Naive thymus-derived CD4-positive, alpha-beta T cell (primary cell): ENCODE measurements at places on chromosomes 2 and 18.

DNA sequence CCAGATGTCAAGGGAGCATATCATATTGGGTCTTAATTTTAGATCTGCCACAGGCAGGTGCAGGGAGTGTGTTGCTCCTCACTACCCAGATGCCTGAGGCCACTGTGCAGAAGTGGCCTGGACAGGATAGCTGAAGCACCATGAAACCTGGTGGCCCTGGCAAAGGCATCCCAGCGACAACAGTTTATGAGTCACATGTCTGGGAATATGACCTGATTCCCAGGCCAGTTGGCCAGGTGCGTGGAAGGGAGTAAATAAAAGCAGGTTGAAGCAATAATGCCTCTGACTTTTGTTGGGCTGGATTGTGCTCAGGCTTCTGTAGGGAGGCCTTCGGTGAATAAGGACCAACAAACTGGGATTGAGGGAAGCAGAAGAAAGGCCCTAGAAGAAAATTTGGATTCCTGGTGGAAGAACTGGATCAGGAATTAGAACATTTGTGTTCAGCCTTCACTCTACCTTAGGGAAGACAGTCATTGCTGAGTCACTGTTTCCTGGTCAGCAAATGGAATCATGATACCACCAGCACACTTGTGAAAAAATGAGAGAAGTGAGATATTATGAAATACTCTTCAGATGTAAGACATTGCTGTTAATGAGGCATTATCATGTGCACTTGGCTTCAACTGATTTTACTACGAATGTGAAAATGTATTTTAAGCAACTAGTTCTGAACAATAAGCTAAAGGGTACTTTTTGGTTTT lies 78.4 kb upstream of the ZNF516 start:
- no peak for DNase-seq

DNA sequence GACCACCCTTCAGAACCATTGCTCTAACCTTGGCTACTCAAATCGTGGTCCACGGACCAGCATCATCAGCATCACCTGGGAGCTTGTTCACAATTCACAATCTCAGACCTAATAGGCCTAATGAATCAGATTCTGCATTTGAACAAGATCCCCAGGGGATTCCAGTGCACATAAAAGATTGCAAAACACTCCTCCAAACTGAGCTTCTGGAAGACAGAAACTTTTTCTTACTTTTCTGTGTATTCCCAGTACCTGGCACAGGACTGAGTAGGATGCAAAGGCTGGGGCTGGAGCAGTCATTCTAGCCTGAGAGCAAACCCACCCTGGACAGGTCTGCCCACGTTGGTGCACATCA lies 115.1 kb upstream of the COPS8 start:
- no peak for DNase-seq

DNA sequence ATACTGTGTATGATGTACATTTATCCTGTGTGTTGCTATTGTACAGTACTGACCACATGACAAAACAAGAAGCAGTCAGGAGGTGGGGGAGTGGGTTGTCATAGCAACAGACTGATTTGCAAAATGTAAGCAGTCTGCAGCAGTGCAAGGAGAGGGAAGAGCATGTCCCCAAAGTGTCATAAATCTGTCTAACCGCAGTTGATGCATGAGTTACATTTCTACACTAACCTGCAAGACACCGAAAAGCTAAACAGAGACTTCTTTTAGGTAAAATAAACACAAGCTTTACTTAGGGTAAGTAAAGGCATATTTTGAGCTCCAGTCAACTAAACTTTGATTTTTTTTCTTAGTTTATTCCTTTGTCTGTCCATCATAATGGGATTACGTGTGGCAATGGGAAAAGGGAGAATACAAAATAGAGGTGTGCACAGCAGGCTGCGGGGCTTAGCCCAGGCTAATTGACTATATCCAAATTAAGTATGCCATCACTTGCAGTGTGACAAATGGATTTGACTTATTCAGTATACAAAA lies 134.5 kb downstream of the MEIS1 start:
- DNase-seq = no peak

- DNase-seq = no peak
These were observed 26.5 kb downstream of the CALCRL start for GRCh38 chr2:187421519-187421918.

GRCh38 chr2:201697899-201698298 lies 545 bp downstream of the MPP4 start:
- no peak for DNase-seq

DNA sequence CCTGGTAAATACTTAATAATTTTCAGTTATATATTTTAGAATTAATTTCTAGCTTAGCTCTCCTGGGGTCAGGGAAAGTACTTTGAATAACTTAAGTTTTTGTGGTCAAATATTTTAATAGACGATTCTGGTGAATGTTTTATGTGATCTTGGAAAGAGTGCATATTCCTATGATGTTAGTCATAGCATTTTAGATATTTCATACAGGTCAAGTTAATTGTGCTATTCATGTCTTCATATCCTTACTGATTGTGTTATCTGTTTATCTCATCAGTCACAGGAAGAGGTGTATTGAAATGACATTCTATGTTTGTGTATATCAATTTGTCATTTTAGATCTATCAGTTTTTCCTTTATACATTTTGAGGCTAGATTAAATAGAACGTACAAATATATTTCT lies 576.2 kb downstream of the CPS1 start:
- DNase-seq = no peak

GRCh38 chr18:9750606-9751304 lies 42.7 kb downstream of the RAB31 start:
- DNase-seq = no peak

GRCh38 chr2:1748741-1749488 lies 4.6 kb upstream of the PXDN start:
- DNase-seq = no peak

GRCh38 chr18:26869640-26870039 lies 4.1 kb upstream of the AQP4 start:
- DNase-seq = no peak

- DNase-seq = no peak
These were observed 68.6 kb downstream of the MERTK start for GRCh38 chr2:111967018-111967417.

- DNase-seq = peak; percentile 2
These were observed 502.2 kb downstream of the NRXN1 start for GRCh38 chr2:50529600-50530218.
